Forelimb muscle (tissue), 1 donor: ENCODE measurements at places on chromosomes 16 and 17.

DNA sequence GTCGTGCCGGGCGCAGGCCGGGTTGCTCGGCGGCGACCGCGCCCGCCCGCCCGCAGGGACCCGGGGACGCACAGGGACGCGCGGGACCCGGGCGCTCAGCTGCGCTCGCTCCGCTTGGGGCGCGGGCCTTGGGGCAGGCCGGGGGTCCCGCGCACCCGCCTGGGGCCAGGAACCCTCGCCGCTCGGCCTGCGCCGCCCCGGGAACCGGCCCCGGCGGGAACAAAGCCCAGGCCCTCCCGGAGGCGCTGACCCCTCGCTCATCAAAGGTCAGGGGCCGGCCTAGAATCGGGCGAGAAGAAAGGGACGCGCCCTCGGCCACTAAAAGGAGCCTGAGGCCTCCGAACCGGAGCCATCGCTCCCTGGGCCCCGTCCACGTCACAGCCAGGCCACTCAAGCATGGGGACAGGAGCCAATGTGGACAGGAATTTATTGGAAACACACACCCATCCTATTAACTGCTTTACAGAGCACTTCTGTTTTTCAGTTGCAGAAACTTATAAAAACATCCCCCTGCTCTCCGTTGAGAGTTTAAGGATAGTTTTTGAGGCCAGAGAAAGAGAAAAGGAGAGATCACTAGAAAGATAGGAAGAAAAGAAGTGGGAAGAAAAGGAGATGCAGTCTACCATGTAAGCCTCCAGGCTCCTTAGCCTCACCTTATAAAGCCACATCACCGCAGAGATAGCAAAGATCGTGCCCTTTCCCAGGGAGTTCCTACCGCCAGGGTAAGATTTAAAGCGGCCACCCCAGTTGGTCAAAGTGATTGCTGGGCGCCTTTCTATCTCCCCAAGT lies 558 bp upstream of the ZFHX3 start:
- no peak for DNase-seq

- no peak for DNase-seq
Observed at GRCh38 chr17:59108400-59109102, 1.9 kb upstream of the TRIM37 start.

GRCh38 chr16:72162105-72162692 lies 9.8 kb downstream of the PMFBP1 start:
- DNase-seq, result no peak

DNA sequence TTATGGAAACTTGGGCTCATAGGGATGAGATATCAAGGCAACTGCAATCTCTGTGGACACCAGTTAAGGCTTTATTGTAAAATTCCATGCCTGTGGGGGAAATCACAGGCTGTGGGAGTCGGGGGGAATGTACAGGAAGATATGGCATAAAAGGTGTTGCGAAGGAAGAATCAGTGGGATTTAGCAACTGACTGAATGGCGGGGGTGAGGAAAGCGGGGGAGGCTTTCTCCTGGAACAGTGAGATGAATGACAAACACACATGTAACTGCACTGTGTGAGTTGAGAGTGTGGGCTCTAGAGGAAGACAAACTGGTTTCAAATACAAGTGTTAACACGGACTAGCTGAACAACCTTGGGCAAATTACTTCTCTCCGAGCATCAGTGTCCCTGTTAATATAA lies 143.7 kb downstream of the PRKCB start:
- DNase-seq, result no peak

GRCh38 chr17:79023886-79024771 lies at the start of gene C1QTNF1:
Gene C1QTNF1, plus strand, starts transcription at chr17:79024169. Its CDS starts 19,800 bp downstream, at chr17:79043969.
- DNase-seq, result no peak

- no peak for DNase-seq
Observed at GRCh38 chr16:31200821-31201568, 1.6 kb downstream of the PYCARD start.

- DNase-seq, result no peak
Observed at GRCh38 chr17:80927791-80928216, 63.8 kb upstream of the CHMP6 start.

DNA sequence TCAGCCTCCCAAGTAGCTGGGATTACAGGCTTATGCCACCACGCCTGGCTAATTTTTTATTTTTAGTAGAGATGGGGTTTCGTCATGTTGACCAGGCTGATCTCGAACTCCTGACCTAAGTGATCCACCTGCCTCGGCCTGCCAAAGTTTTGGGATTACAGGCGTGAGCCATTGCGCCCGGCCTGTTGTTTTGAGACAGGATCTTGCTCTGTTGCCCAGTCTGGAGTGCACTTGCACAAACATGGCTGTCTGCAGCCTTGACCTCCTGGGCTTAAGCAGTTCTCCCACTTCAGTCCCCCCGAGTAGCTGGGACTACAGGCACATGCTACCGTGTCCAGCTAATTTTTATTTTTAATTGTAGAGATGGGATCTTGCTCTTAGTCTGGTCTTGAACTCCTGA lies 8.9 kb downstream of the IST1 start:
- no peak for DNase-seq

- DNase-seq, result no peak
Observed at GRCh38 chr16:12329246-12329995, 352.9 kb downstream of the SNX29 start.

DNA sequence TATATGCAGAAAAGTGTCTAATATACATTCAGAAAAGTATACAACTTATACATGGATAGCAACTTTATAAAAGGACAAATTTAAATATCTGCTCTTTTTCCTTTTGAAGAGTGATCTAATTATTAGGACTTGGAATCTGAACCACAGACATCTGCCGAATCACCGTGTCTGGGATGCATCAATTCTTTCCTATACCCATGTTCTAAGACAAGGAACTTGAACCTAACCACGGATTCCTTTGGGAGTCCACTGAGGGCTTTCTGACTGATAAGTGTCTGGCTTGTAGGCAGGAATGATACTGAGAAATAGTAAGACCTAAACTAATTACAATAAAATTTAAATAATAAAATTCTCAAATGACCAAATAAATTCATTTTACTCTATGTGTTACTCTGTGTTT lies 54.2 kb downstream of the NDEL1 start:
- DNase-seq, result no peak

GRCh38 chr16:70745536-70746025 lies 55.4 kb downstream of the VAC14 start:
- no peak for DNase-seq

GRCh38 chr17:78672005-78672404 lies 94.8 kb upstream of the DNAH17 start:
- no peak for DNase-seq

DNA sequence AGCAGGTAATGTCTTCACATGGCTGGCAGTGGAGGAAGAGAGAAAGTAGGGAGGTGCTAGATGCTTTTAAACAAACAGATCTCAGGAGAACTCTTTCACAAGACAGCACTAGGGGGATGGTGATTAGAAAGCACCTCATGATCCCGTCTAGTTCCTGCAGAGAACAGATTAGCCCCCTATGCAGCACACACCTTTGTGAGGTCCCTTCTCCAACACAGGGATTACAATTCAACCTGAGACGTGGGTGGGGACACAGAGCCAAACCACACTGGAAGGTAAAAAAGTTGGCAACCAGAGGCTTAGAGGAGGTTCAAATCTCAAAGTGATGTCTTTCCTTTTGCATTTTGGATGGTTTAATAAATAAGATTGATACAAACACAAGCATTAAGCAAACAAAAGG lies 394.7 kb downstream of the WWOX start:
- no peak for DNase-seq

DNA sequence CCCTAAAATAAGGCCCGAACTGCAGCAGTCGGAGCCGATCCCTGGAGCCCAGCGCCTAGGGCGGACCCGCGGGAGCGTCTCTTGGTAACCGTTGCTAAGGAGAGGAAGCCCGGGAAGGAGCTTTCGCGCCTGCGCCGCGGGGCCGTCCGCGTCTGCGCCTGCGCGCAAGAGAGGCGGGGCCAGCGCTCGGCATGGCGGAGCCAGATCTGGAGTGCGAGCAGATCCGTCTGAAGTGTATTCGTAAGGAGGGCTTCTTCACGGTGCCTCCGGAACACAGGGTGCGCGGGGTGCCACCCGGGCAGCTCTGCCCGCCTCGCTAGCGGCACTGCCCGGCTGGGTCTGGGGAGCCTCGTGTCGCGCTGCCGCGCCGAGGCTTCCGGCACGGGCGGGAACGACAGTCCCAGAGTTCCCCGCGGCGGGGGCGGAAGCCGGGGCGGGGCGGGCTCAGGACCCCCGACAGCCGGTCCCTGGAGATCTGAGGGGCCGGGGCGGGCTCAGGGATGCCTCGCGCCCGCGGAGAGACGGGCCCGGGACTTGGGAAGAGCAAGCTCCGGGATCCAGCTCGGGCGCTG lies at the start of gene CDK10:
Gene CDK10 (plus strand): TSS at position 170 of the 572 bp plus-strand sequence. CDS start 22 bp downstream, at position 192.
- DNase-seq, result no peak

DNA sequence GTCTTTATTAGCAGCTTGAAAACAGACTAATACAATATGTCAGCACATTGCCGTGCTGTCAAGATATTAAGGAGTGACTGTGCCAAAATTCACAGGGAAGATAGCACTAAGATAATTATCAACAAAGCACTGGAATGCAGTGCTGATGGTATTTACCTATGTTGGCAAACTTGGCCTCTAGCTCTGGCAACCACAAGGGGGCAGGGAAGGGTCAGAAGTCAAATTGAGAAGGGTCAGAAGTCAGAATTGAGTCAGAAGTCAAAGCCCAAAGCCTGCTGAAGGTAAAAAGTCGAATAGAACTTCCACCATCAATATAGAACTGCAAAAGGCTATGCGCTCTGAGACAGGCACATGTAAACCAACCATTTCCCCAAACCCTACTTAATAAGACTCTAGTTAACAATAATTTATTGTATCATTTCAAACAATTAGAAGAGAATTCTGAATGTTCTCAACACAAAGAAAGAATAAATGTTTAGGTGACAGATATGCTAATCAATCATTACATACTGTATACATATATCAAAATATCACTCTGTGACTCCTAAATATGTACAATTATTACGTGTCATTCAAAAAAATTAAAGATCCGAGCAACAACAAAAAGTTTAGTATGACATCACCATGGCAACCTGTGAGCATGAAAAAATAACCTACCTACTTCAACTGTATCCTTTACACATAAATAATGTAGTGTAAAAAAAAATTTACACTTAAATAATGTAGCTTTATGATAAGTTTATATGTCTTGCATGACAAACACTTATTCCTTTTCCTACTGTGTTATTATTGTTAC lies 916.1 kb downstream of the KCNJ2 start:
- no peak for DNase-seq

DNA sequence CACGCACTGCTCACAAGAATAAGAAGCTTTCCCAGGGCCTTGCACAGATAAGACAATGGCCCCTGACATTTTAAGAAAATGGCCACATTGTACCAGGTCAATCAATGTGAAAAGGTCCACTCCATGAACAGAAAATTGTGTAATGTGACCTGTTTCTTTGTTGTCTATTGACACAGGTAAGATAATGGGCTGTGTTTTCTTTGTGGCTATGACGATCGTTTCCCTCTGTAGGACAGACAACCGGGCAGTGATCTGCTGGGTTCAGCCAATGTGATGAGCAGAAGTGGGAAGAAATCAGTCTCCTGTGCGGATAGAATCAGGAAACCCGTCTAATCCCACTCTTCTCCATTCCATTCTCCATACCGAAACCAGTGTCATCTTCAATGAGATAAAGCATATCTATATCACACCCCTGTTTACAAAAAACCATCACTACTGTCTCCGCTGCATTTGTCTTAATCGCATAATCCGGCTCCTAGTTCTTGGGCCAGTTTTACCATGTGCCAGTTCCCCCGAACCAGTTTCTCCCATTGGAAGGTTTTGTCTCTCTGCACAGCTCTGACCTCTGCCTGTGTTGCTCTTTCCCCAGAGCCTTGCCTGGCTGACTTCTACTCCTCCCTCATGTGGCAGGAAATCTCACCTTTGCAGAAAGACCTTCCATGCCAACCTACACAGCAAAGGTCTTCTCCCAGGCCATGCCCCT lies 66.9 kb upstream of the ATF7IP2 start:
- DNase-seq, result no peak

GRCh38 chr16:3076577-3076976 lies 11.1 kb downstream of the IL32 start:
- no peak for DNase-seq

DNA sequence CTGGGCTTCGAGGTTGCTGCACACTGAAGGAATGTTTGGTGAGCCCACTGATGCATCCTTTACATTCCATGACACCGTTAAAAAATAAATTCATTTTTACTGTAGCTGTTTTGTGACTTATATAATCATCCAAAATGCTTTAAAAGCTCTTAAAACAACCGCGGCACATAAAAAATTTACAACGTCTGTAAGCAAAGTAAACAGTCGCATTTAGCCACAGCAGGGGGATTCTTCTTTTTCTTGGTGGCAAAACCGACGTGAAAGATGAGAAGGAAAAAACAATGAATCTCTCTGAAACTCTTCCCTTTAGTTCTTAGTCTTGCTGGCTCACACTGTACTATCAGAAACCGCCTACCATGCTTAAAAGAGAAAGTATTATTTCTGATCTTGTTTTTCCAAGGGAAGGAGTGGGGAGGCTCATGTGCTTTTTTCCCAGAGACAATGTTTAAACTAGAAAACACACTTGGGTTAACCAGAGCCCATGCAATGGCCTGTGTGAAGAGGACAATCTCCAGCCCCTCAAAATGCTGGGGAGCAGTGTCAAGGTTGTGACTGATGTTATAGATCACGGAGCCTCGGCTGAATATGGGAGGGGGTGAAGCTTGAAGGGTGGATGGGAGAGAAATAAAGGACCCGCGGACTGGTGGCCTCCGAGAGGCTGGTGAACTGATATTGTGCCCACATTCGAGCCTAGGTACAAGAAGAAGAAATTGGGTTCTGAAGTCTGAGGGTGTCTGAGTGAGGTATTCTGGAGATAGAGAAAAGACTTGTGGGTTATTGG lies 91.1 kb downstream of the IRF8 start:
- DNase-seq, result no peak

DNA sequence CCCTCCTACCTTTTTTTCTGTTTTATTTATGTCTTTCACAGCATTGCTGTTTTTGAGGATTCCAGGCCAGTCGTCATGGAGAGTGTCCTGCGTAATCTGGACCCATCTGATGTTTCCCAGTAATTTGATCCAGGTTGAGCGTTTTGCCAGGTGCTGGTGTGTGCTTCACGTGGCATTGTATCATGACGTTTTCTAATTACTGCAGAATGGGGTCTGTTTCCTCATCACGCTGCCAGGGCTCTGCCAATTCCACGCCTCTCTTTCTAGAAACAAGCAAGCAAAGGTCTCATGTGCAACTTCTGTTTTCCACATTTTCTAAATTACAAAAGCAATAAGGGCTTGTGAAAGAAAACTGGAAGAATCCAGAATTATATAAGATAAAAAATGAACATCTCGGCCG lies 28.3 kb upstream of the BHLHA9 start:
- peak; percentile 63 for DNase-seq
